ENCODE measurements at places on chromosomes 11 and 22.

DNA sequence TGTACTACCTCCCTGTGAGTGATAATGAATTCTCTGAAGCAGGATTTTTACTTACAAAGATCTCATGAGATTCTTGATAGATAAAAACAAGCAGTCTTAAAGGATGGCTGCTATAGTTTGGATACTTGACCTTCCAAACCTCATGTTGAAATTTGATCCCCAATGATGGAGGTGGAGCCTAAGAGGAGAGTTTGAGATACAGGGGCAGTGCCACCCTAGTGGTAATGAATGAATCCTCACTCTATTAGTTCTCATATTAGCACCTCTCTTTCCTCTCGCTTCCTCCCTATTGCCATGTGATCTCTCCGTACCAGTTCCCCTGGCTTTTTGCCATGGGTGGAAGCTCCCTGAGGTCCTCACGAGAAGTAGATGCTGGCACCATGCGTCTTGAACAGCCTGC, 37.9 kb upstream of the OR8B8 start:
- DNase-seq: no peak

DNA sequence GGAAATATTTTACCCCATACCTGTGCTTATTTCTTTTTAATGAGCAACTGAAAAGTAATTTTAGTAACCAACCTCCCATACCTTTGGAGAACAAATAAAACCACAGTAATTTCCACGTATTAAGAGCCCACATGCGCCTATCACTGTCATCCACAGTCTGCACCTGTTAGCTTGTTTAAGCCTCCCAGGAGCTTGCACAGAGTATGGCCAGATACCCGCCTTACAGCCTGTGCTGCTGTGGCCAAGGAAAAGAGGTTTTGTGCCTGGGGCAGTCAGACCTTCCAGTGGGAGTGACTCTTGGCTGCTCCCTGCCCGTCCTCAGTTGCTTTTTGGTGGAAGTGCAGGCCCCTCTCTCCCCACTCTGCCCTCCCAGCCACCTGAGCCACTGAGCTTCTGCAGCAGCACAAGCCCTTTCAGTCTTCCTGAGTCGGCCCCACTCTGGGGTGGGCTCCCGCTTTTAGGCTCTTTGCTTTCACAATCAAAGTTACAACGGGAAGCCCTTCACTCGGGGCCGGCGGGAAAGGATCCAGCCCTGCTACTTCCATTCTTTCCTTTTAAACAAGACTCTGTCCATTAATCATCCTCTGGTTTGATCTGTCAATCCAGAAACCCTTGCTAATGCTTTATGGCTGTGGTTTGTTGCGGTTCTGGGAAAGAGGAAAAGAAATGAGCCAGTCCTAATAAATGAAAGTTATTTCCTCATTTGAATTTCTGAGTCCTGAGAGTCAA, 308.8 kb downstream of the TBC1D22A start:
- no peak for DNase-seq

DNA sequence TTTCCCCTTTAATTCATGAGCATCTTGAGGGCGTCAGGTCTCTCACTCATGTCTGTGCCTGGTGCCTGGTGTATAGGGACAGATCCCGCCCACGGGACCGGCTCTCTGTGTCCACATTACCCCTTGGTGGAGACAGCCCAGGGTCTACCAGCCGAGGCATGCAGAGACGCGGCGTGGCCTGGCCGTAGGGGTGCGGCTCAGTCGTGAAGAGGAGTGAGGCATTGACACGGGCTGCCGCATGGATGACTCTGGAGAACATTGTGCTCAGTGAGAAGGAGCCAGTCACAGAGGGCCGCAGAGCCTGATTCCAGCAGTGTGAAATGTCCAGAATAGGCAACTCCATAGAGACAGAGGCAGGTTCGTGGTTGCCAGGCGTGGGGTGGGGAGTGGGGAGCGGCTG, 209.8 kb downstream of the TBC1D22A start:
- DNase-seq: no peak

GRCh38 chr22:26442086-26442756, 13.2 kb downstream of the ASPHD2 start:
- no peak for DNase-seq

- no peak for DNase-seq
Measured at GRCh38 chr11:33772300-33772699, 2.0 kb downstream of the FBXO3 start.

- no peak for DNase-seq
Measured at GRCh38 chr11:78666675-78667160, 92.1 kb upstream of the NARS2 start.

GRCh38 chr11:14240221-14240620, 118.8 kb downstream of the RRAS2 start:
- no peak for DNase-seq

- no peak for DNase-seq
Measured at GRCh38 chr11:104422324-104422944, 258.5 kb upstream of the PDGFD start.

DNA sequence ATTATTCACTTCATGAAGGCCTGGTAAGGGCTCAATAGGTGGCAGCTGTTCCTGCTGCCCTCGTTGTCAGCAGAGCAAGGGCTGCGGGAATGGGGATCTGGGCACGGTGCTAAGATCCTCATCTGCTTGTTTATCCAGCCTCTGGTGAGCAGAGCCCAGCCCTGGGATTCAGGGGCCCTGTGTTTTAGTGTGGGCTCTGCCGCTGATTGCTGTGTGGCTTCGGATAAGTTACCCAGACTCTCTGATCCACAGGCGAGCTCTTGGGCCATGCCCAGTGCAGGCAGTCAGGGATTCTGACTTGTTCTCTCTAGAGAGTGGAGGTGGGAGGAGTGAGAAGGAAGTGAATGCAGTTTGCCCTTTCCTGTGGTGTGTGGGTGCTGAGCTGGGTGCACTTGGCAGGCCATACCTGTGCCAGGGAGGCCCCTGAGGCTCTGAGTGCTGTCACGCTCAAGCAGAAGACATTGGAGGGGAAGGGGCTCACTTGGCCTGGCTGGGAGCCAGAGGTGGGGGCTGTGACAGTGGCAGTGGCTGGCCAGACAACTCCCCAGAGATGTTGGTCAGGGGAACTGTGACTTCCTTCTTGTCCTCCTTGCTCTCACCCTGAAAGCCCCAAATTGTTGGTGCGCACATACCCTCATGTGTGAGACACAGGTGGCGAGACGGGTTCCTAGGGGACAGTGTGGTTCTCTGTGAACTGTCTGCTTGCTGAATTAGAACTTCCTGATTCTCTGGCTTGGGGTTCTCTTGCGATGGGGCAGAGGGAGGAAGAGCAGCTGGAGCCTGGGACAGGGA, 43.7 kb downstream of the CD82 start:
- no peak for DNase-seq

DNA sequence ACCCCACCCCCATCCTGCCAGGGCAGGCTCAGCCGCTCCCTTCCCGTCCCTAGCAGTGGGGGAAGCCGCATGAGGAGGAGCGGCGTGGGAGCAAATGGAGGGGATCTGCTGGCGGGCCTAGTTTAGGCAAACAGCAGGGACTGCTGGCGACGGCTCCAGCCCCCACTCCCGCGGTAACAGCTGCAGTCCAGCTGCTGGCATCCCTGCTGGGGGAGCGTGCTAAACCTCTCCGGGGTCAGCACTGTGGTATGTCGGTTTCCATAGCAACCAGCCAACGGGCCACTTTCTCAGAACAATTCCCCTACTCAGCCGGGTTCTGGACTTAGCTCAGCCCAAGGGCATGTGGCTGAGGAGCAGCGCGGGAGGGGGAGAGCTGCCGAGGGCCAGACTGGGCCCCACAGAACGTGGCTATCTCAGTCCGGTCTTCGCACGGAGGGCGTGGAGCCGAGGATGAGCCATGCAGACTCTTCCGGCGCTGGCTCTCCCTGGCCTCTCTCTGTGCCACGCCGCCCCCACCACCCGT, 98.8 kb downstream of the PKNOX2 start:
- no peak for DNase-seq

DNA sequence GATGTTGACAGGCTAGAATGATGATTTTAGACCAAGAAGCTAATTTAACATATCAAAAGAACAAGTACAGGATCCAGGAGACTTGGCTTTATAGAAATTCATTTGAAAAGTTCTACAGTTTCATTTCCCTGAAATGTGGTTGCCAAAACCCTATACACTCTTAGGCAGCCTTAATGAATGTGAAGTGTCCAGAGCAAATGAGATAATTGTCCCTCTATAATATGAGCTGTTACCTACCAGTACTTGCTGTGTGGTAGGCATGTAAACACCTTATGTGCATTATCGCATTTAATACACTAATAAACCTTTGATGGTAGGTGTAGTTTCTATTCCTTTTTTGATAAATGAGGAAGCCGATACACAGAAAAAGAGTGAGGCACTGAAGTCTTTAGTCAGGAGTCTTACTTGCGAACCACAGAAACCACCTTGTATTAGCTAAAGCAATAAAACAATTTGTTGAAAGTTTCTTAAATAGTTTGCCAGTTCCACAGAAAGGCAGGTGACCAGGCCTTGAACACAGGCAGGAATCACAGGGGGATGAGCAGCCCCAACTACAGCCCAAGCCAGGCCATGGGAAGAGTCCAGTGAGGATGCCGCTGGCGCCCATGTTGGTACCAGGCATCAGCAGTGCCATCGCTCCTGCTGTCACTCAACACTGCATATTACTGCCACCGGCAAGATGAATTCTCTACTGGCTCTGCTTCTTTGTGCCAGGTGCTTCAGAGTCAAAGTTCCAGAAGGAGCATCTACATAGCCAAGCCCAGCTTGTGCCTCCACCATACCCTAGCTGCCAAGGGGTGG, 81.7 kb downstream of the SWAP70 start:
- no peak for DNase-seq

- DNase-seq: no peak
Measured at GRCh38 chr11:74437441-74438042, 29.8 kb downstream of the KCNE3 start.

- no peak for DNase-seq
Measured at GRCh38 chr11:12516387-12517105, 139.2 kb downstream of the PARVA start.

GRCh38 chr22:45202333-45203149, 38.2 kb downstream of the KIAA0930 start:
- no peak for DNase-seq

- no peak for DNase-seq
Measured at GRCh38 chr11:129248618-129249017, 56.5 kb upstream of the ARHGAP32 start.

DNA sequence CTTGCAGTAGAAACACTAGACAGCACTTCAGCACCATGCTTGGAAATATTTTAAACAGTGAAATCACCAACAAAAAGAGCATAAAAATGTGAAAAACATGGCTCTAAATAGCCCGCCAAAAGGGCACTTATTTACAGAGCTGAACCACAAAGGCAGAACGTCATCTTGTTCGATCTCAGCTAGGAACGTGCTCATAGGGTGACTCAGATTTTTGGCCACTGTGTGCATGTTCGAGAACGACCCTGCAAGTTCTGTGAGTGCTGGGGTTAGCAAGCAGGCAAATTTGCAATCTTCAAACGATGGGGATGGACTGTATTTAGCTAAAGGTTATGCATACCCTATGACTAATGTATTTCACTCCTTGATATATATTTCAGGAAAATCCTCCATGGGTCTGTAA, 30.6 kb downstream of the OR2AT4 start:
- DNase-seq: no peak

DNA sequence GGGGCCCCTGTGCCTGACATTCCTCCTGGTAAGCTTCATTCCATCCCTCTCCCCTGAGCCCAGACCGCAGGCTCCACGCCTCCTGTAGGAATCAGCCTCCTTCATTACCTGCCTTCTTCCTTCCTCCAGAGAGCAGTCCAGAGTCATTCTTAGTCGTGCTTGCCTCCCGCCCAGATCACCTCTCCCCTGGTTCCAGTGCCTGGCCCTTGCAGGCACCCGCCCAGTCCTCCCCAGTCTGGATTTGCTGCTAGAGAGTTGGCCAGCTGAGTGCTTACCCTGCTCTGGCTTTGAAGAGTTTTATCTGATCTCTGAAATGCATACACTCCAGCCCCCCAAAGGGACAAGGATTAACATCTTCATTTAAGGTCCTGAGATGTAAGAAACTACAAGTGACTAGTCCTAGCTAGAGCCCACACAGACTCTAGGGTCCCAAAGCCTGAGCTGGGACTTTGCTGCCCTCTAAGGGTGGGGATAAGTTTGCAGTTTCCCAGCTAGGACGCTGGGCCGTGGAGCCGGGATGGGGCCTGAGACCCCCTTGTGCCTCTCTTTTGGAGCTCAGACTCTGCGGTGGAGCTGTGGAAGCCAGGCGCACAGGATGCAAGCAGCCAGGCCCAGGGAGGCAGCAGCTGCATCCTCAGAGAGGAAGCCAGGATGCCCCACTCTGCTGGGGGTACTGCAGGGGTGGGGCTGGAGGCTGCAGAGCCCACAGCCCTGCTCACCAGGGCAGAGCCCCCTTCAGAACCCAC, 1.6 kb downstream of the NR1H3 start:
- DNase-seq: no peak

- no peak for DNase-seq
Measured at GRCh38 chr11:3215346-3216026, 3.1 kb downstream of the MRGPRG start.

DNA sequence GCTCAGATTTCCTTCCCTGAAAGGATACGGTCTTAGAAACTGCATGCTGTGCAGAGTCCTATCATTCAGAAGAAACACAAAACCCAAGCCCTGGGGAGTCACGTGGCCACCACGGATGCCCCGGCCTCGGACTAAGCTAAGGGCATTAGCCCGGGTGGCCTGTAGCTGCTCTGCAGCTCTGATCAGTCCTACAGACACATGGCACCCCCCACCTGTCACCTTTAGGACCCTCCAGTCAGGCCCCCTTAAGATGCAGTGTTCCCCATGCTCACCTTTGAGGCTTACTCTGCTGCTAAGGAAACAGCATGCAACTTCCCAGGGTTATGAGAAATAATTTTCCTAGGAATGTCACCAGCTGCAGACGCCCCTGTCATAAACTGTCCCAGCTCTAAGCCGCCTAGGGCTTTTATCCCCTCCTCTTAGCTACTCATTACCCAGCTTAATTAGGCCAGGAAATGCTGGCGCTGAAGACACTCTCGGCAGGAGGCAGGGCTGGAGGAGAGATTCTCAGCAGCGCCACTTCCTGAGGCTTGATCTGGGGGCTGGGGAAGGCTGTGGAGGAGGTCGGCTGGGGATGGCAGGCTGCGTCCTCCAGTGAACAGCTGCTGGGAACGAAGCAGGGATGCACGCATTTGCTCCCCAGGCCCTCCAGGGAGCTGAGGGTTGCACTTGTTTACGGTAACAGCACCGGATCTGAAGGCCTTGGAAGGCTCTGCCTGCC, 47.2 kb upstream of the ADA2 start:
- DNase-seq: no peak

- DNase-seq: no peak
Measured at GRCh38 chr11:18617688-18618341, 16.3 kb downstream of the SPTY2D1 start.

Measured in stimulated activated CD8-positive, alpha-beta memory T cell treated with anti-CD3 and anti-CD28 coated beads, Interleukin-4, amount 100 ng/mL, for 1 hour (primary cell).